Cardiac septum (tissue), 1 donor: ENCODE measurements at places on chromosomes 7 and 10. TPM values are rescaled to one million over a fixed set of nuclear protein-coding genes. Genes with fewer than 3 reads are reported as not detected.
A peak's percentile ranks its signal among the peaks of the same experiment; 100 is the strongest.

DNA sequence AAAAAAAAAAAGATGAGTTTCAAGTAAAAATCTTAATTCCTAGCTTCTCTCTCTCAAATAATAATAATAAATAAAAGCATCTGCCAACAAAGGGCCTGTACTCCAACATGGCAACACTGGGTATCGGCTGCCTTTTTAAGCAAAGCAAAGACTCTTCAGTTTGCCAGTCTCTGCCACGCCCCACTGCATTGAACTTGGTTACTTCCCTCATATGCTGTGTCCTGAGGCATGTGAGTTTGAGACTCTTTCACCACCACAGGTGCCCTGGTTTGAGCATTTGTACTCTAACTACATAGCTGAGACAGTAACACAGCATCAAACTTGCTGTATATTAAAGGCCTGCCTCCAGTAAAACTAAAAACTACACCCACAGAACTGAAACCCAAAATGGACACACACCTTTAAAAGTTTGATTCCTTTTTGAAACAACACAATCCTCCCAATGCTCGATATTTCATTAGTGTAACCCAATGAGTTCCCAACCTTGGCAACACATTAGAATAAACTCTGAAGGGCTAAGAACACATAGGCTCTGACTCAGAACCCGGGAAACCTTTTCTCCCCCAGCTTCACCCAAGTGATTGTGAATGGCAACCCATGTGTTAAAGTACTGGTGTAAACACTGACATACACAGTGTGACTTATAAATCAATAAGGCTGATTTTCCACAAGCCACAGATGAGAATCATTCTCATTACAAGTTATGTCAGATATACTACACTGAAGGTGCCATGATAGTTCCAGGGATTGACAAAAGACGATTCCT lies 12.0 kb downstream of the JAZF1 start:
- DNase-seq, result no peak

DNA sequence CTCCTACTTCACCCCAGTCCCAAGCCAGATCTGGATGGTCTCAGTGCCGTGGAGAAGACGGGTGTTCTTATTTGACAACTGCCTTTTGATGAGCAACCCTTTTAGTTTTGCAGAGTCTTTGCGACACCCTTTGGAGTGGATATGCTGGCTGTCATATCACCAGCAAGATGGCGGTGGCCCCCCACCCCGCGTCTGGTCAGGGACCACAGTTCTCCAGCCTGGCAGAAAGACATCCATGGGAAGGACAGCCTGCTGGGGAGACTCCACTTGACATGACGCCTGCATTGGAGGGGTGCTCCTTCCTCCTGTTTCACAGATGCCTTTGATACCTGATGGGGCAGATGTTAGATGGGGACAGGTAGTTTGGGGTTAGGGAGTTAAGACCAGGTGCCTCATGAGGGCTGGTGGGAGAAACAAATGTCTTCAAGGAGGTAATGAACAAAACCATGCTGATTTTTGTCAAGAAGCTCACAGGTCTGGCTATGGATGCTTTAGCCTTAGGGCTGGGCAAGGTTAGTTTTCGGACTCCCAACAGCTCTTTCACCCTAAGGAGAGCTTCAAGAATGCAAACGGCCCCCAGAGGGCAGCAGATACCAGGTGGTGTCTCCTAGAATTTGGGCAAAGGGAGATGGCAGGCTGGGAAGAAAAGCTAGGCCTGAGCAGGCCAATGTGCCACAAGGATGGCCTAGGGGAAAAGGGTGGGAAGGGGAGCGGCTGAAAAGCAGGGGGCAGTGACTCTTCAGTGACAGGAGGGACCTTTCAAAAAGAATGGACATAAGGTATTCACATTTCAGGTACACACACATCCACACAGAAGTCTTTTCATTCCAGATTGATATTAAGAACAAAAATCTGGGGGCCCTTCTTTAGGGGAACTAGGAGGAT lies 95.2 kb downstream of the CLEC2L start:
- no peak for DNase-seq

- no peak for DNase-seq
These were observed 6.9 kb upstream of the AOC1 start for GRCh38 chr7:150845421-150845861.

- no peak for DNase-seq
These were observed 50.3 kb upstream of the SDK1 start for GRCh38 chr7:3250725-3251124.

DNA sequence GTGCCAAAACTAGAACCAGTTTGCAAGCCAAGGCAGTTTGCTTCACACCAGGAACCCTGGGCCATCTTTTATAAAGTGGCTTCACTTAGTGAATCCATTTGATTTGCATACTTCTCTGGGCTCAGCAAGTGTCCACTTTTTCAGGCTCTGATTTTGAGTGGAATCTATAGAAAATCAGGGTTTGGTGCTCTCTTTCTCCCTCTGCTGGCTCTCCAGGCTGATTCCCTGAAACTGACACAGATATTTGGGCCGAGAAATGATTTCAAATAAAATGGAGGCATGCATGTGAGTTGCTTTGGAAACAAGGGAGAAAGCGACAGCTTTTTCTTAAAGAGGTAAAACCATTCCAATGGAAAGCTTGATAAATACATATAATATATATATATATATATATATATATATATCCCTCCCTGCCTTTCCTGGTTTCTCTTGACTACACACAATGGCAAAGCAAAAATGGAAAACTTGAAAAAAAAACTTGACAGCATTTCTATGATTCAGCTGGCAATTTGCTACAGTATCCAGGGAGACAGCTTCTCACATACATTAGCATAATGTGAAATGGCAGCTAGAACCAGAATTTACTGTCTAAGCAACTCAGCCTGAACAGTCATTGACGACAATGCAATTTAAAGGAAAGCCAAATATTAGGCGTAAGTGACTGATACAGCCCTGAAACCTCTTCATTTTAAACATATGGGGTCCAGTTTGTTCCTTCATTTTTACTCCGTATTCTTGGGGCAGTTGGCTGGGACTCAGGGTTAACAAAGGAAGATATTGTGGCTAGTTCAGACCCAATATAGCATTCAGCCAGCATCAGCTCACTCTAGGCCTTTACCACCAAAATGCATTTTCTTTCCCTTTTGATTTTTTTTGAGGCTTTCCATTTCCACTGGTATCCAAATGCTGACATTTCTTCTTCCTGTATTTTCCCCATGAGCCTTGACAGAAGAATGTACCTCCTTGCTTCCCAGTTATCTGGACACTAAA lies 188.5 kb downstream of the TMEM178B start:
- no peak for DNase-seq

DNA sequence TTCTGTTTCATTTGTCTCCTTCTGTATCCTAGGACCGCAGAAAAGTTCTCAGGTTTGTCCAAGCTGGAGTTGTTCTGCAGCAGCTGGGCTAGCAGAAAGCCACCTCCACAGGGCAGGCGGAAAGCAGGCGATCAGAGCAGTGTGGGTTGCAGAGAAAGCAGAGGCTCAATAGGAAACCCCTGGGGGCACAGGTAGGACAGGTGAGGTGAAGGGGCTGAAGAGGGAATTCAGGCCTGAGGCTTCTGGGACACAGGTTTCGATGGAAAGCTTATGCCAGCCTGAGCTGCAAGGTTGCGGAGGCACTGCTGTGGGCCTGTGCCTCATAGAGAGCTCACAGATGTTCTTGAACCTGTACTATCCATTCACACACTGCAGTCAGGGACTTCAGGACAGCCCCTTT lies 194.9 kb upstream of the TPK1 start:
- DNase-seq, result no peak

GRCh38 chr10:59586407-59586891 lies 123.2 kb downstream of the SLC16A9 start:
- DNase-seq, result no peak

DNA sequence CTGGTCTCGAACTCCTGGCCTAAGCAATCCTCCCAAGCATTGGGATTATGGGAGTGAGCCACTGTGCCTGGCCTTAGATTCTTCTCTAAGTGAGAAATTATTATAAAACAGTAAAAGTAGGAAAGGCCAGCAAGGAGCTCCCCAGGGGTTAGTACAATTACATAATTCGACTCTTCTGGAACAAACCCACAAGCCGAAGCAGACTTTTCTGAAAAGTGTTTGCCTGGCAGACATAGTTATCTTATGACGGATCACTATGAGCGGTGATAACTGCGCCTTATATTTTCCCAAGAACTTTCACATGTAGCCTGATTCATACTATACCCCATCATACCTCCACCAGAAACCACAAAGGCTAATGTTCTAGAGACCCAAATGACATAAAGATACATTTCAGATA lies 30.2 kb upstream of the SH3PXD2A start:
- DNase-seq, result no peak

- no peak for DNase-seq
These were observed 113.3 kb downstream of the MAGI2 start for GRCh38 chr7:79340212-79340611.

DNA sequence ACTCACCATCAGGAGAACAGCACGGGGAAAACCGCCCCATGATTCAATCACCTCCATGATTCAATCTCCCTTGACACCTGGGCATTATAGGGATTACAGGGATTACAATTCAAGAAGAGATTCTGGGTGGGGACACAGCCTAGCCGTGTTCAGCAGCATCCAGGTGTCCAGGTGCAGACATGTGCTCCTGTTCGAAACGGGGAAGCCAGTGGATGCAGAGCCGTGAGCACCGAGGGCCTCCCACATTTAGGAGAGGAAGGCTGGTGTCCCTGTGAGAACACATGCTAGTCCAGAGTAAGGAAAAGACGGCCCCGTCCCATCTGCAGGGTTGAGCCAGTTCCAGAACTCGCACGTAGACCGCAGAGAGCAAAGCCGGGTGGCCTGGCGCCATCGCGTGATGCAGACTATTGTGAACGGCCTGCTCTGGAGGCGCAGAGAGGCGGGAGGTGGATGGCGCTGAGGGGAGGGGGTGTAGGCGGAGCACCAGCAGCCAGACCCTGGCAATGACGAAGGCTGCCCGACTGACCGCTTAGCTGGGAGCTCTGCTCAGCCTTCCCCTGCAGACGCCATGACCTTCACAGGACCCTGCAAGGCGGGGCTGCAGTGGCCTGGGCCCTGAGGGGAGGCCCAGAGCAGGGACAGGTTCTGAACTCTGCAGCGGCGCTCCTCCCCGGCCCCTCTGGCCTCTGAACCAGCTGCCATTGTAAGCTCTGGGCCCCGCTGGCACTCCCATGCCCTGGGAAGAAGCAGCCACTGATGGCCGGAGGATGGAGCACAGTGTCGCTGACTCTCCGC lies 141.6 kb upstream of the TCERG1L start:
- peak; percentile 74 for DNase-seq

The PPP1R9A gene
- 42.8 TPM for total RNA-seq

The SLC39A12 gene
- total RNA-seq, result not detected

The GLCCI1 gene
- total RNA-seq, result 5.1 TPM

The CALD1 gene
- total RNA-seq, result 237 TPM
